Activated CD8-positive, alpha-beta memory T cell treated with anti-CD3 and anti-CD28 coated beads, Interleukin-2, amount 10 ng/mL, durations not matched to agents 7 days and 5 days (primary cell): ENCODE measurements at places on chromosomes 16 and 17. TPM values are rescaled to one million over a fixed set of nuclear protein-coding genes. Genes with fewer than 3 reads are reported as not detected.

SLFN14 gene
- total RNA-seq, result not detected

PIPOX gene
- total RNA-seq, result 1.6 TPM

CCDC92B gene
- total RNA-seq, result 0.12 TPM

MAPT gene
- not detected for total RNA-seq

CDYL2 gene
- total RNA-seq, result 60.8 TPM

SEPTIN12 gene
- total RNA-seq, result not detected

WFIKKN2 gene
- not detected for total RNA-seq

CD300H gene
- not detected for total RNA-seq

GRCh38 chr17:44086364-44087311, 16.1 kb downstream of the G6PC3 start:
- peak; percentile 58 for DNase-seq

DNA sequence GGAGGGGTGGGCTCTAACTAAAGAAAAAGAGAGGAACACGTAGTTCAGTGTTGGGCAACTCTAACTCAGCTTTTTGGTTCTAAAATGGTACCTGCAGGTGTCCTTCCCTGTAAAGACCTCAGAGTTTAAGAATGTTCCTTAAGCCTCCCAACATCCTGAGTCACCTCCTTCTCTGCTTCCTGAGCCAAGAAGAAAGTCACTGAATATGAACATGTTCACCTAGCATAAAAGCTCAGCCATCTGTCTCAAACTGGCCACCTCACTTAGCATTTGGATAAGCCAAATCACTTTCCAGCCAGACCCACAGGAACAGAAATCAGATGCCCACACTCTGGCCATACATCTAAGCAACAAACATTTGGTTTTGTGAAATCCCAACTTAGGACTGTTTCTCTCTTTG, 3.7 kb downstream of the TMEM98 start:
- DNase-seq, result no peak

DNA sequence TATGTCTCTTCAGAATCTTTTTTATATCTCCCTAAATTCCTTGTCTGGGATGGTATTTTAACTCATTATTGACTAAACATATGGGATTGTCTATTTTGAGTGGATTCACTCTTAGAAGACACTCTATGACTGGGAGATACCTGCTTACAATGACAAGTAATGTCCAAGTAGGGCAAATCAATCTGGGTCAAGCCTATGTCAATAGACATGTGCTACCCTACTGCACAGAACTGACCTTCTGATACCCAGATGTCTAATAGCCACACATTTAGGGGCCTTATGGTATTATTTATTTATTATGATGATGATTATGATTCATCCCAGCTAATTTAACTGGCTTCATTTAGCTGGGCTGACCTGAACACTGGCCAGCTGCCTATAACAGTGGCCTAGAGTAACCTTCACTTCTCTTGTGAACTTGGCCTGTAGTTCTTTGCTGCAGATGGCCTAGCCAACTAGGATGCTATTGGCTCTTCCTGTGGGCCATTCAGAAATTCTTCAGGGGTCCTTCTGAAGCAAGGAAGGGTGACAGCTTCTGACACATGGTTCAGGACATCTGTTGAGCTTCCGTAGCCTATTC, 138.0 kb downstream of the ANKFN1 start:
- DNase-seq, result no peak

DNA sequence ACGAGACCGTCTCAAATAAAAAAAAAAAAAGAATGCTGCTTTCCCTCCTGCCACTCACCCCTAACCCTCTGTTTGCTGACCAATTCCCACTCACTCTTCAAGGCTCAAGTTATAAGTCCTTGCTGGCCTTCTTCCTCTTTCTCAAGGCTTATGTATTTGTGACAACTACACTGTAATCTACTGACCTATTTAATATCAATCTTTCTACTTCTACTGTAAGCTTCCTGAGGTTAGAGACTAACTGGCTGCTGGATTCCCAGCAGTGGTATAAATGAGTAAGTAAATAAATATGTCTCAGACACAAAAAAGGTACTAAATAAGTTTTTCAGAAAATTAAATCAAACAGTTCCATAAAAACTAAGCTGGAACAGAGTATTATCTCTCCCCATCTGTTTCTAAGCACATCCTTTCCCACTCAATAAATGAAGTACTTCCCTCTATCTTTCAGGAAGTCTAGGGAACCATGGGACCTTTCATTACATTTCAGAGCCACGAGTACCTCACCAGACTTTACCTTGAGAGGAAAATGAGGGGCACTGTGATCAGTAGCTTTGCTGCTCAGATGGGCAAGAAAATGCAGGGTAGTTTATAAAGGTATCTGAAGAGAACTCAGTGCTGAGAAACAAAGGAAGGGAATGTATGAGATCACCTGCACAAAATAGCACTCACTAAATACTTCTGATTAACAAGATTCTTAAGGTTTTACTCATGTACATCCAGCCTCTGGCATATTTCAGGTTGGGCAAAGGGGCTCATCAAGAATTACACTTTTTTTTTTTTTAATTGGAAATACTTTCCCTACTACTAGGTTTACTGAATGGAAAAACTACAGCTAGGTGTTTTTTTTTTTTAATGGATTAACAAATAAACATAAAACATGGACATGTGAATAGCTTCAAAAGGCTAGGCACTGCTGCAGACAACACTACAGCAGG, 10.8 kb downstream of the SSH2 start:
- no peak for DNase-seq

DNA sequence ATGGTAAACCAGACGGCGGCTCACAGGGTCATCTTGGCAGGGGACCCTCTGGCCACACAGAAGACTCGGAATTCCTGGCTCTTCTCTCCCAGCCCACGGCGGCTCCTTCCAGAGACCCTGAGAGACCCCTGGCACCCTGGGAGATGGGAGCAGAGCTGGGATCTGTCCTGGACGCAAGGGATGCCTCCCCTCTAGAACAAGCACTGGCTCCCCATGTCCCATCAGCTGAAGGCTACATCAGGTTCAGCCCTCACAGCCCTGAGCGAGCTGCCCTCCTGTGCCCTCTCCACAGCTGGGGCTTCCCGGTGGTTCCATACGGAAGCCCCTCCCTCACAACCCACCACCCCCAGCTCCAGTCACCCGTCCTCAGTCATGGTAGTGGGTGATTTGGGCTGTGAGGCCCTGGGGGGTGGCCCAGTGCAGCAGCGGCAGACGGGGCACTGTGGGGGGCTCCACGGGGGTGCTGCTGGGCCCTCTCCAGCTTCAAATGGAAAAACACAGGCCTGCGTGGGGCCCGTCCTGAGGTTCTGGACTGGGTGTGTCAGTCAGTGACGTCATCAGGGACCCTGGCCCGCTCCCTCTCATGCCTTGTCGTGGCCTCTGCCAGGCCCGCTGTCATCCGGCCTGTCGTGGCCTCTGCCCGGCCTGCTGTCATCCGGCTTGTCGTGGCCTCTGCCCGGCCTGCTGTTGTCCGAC, 13.0 kb upstream of the CBFA2T3 start:
- no peak for DNase-seq

DNA sequence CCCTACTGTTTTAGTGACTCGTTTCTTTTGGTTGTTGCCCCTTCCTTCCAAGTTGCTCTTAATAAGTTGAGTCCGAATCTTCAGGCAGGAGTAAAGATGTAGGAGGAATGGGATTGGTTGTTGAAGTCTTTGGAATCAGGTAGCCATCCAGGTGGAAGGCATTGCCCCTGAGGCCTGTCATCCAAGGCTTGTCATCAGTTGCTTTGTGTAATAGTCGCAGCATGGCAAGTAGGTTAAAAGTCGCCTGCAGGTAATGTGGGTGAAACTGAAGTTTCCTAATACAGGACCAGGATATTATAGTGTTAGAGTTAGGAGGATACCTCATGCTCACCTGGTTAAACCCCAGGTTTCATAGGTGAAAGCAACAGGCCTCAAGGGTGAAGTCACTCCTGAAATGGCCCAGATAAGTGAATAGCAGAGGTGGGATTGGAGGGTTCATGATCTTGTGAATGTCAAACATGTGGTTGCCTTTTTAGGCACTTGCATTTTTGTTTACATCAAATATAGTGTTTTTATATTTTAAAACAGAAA, 934 bp downstream of the PCTP start:
- DNase-seq, result no peak

DNA sequence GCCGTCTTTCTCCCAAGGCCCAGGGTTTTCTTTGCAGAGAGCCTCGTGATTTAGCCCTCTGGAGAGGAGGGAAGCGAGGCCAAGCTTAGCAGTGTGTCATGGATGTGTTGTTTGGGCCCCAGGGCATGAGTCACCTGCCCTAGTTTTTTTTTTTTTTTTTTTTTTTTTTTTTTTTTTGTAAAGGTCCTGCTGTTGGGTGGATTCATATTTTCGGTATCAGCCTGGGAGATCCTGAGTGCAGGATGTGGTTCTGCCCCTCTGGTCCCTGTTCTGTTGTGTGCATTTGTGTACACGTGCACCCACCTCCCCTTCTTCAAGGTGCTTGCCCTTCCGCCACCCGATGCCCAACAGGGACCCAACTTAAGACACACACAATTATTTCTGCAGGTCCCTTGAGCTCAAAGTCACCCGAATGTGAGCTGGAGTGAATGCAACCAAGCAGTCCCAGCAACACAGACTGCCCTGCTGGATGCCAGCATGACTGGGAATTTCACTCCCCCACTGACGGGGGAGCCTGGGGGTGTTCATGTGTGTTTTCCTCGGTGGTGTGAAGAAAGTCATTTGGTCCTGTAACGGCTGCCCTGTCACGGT, 265.8 kb upstream of the TNRC6C start:
- peak; percentile 51 for DNase-seq

DNA sequence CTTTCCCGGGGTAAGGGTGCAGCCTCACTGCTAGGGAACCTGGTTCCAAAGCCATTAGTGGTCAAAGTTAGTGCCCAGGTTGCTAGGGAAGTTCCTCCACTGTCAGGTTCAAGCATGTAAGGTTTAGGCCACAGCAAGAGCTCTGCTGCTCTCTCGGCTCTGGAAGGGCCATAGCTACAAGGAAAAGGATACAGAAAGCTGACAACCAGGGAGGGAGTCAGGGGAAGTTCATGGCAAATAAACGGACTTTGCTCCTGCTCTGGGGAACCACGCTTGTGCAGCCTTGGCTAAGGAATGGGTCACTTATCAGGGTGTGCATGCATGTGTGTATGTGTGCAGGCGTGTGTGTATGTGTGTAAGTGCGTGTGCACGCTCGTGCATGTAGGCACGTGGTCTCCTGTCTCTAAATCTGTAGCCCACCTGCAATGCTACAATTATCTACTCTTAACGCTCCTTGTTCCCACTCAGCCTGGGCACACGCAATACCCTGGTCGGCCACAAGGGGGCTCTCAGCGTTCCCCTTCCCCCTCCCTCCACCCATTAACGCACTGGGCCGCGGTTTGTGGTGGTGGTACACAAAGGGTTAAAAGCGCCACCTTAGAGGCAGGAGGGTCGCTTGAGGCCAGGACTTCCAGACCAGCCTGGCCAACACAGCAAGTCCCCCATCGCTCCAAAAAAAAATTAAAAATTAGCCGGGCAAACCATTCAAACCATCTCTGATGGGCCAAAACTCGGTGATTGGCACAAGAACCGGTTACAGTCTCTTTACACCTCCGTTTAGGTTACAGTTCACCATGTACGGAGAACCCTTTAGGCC, 48.4 kb upstream of the KDM8 start:
- peak; percentile 71 for DNase-seq

- DNase-seq, result no peak
Measured at GRCh38 chr17:12078791-12079190, 58.1 kb downstream of the MAP2K4 start.

- DNase-seq, result no peak
Measured at GRCh38 chr17:71764505-71764904, 356.3 kb upstream of the SOX9 start.

GRCh38 chr17:8954339-8954738, 11.2 kb downstream of the PIK3R5 start:
- DNase-seq, result peak; percentile 86

DNA sequence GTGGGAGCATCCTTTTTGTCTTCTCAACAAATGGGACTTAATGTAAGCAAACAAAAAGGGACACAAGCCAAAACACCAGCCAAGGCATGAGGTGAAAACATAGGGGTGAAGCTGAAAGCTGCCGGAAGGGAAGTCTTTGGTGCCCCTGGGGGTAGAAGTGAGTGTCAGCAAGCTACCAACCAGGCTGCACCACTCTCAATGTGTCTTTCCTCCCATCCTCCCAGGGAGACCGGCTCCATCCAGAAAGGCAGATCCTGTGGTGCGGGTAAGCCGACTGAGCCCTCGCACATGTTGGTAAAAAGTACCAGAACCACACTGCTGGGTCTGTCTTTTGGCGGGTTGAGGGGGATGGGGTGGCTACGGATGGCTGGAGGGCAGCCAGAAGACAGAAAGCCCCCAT, 52.0 kb upstream of the SREBF1 start:
- no peak for DNase-seq

GRCh38 chr17:19284005-19284959, 47.1 kb downstream of the EPN2 start:
- DNase-seq, result peak; percentile 53

DNA sequence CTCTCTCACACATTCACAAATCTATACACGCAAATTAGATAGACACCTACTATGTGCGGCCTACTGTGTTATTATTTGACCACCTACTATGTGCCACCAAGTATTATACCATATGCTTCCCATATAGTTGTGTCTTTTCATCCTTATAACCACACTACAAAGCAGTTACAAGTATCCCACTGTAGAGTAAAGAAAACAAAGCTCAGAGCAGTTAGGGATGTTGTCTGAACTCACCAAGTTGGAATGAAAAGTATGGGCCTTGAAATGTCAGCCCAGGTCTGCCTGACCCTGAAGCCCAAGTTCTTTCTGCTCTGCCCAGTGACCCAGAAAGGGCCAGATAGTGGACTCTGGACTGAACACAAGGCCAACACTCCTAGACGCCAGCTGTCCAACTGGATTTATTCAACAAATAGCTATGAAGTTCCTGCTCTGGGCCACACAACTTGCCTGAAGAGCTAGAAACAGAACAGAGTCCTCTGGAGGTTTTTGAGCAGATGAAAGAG, 8.5 kb downstream of the KRT37 start:
- no peak for DNase-seq

- no peak for DNase-seq
Measured at GRCh38 chr16:73183611-73184092, 135.7 kb upstream of the ZFHX3 start.

- DNase-seq, result no peak
Measured at GRCh38 chr17:9016941-9017552, 4.3 kb upstream of the NTN1 start.

GRCh38 chr17:67562005-67562404, 155.7 kb upstream of the NOL11 start:
- DNase-seq, result no peak

GRCh38 chr16:51526621-51527020, 375.6 kb upstream of the SALL1 start:
- no peak for DNase-seq

- DNase-seq, result no peak
Measured at GRCh38 chr17:82065193-82065637, 389 bp downstream of the DUS1L start.

GRCh38 chr17:7704601-7705268, at the start of gene EFNB3:
Gene EFNB3, plus strand, starts transcription at chr17:7705202. Its CDS starts 397 bp downstream, at chr17:7705599.
- DNase-seq, result no peak
